Brain microvascular endothelial cell (primary cell): ENCODE measurements at places on chromosomes 16 and 17.
A peak's percentile ranks its signal among the peaks of the same experiment; 100 is the strongest.

DNA sequence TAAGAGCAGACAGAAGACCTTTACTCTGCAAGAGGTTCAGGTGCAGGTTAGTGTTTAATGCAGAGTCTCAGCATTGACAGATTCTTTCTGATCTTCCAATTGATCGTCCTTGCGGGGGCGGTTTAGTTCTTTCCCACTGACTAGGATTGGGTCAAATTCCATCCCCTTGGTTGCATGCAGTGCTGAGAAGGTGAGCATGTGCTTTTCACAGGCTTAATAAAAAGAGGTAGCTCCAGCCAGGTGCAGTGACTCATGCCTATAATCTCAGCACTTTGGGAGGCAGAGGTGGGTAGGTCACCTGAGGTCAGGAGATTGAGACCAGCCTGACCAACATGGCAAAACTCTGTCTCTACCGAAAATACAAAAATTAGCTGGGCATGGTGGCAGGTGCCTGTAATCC, 7.5 kb upstream of the ITGAD start:
- no peak for DNase-seq

- no peak for DNase-seq
Measured at GRCh38 chr16:20859699-20860098, 40.5 kb downstream of the DCUN1D3 start.

DNA sequence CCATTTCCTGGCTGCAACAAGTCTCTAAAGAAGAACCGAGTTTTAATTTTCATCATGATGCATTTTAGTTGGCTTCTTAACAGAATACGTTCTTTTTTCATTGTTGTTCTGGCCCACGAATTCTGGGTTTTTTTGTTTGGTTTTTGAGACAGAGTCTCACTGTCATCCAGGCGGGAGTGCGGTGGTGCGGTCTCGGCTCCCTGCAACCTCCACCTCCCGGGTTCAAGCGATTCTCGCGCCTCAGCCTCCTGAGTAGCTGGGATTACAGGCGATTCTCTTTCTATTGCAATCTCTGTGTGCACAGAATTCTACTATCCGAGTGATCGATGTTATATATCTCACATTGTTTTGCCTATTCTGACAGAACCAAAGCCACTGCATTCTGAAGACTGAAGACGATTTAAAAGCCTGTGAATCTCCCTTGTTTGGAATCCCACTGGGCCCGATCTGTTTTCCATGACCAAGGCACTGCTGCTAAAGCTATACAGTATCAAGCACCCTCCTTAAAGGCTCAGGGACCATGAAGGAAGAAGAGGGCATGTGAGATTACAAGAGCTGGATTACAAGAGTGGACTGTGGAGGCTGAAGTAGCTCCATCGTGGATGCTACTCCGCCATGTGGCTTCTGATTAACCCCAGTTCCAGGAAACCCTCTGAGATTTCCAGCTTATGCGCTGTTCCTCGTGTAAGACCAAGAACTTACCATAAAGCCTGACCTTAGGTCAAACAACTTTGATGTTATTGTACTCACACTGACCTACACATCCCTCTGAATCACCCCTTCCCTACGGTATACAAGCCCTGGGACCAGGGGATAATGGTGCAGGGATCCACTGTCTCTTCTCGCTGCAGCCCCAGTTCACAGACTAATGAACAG, 44.3 kb downstream of the ADCY9 start:
- DNase-seq: no peak

- DNase-seq: peak; percentile 81
Measured at GRCh38 chr16:81319221-81319912, 4.6 kb downstream of the GAN start.

DNA sequence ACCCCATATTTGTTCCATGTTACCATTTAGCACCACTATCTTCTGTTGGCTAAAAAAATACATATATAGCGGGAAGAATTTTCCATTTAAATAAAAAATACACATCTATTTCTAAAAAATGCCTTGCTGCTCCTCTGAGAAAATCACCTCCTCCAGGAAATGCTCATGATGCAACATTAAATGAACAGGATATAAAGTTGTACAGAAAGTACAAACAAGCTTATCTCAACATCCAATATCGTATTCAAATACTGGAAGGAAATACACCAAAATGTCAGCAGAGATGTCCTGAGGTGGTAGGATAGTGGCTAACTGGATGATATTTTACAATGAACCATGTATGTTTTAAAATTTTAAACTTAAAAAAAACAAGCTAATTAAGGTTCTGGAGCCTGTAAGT, 21.3 kb downstream of the GNA13 start:
- no peak for DNase-seq

DNA sequence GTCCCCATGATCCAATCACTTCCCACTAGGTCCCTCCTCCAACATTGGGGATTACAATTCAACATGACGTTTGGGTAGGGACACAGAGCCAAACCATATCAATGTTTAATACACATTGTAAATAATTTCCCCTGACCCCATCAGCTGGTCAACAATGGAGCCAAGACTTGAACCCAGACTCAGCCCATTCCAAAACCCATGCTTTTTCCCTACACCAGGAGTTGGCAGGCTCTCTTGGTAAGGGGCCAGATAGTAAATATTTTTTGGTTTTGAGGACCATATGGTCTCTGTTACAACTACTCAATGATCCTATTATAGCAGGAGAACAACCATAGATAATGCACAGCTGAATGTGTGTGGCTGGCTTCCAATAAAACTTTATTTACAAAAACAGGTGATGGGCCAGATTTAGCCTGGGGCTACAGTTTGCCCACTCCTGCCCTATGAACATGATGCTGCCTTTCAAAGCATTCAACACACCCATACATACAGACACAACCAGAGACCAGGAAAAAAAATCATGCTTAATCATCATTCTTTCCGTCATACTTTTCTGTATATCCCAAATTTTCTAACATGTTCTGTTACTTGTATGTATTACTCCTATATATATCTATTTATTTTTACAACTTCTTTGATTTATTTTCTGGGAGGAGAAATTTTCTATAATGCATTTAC, 22.1 kb upstream of the MSI2 start:
- no peak for DNase-seq

- no peak for DNase-seq
Measured at GRCh38 chr16:52581530-52581929, 34.6 kb upstream of the TOX3 start.

DNA sequence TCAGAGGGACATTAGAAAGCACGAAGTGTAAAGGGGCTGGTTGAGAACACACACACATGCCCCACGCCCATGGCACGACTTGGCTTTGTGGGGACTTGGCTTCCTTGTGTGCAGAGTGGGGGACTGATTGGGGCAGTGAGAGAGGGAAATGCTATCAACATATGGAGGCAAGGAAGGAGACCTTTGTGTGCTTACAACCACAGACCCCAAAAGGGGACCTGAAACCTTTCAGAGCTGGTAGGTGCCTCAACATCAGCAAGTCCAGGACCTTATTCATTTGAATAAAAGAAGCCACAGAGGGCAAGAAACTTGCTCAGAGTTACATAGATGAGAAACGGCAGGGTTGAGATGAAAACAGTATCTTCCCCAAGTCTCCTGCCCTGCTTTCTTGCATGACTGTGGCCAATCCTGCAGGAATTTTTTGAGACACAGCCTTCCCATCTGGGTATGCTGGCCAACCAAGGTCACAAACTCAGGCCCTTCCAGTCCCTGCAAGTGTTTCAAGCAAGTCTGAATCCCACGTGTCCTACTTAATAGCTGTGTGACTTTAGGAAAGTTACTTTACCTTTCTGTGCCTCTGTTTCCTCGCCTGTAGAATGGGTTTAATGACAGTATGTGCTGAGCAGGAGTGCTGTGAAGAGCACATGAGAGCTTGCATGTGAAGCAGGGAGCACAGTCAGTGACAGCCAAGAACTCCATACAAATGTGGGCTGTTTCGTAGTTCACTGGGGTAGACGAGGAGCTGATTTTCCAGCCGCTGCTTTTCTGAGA, 26.2 kb downstream of the C16orf78 start:
- DNase-seq: no peak

DNA sequence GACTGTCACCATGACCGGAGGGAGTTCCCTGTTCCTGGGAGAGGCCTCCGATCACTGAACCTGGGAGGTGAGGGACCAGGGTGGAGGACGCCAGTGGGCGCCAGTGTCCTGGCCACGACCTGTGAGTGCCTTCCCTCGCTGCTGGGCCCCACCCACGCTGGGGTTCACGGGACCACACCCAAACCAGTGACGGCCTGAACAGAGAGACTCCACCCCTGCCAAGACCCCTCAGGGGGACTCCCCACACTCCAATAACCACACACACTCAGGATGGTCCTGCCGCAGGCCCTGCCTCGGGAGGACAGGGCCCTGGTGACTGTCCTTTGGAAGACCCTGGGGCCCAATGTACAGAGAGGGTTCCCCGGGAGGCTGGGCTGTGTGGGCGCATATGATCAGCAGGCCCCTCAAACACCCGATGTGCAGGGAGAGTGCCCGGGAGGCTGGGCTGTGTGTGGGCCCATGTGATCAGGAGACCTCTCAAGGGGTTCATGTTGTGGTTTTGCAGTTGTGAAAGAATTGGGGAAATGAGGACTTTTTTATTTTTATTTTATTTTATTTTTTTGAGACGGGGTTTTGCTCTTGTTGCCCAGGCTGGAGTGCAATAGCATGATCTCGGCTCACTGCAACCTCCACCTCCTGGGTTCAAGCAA, 26.6 kb downstream of the TPSD1 start:
- DNase-seq: no peak

DNA sequence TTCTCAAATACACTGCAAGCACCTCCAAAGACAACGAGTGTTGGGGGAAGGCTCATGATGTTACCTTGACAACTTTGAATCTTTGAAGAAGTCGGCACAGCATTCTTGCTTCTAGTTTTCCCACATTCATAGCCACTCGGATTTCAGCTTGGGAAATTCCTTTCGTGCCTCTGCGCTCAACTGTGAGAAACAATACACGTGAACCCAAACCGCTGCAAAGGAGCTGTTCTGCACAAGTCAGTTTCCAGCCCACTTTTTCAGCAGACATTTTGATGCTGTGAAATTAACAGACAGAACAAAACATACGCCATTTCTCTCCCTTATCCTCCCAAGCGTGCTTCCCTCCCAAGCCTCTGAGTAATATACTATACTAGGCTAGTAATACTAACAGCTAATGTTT, 41.2 kb downstream of the GTF3C1 start:
- no peak for DNase-seq

- DNase-seq: no peak
Measured at GRCh38 chr16:4806280-4806679, 3.8 kb upstream of the ROGDI start.

- DNase-seq: no peak
Measured at GRCh38 chr17:8870406-8871040, 3.0 kb upstream of the PIK3R6 start.

- DNase-seq: no peak
Measured at GRCh38 chr17:77245162-77245926, 104.6 kb downstream of the SEC14L1 start.

DNA sequence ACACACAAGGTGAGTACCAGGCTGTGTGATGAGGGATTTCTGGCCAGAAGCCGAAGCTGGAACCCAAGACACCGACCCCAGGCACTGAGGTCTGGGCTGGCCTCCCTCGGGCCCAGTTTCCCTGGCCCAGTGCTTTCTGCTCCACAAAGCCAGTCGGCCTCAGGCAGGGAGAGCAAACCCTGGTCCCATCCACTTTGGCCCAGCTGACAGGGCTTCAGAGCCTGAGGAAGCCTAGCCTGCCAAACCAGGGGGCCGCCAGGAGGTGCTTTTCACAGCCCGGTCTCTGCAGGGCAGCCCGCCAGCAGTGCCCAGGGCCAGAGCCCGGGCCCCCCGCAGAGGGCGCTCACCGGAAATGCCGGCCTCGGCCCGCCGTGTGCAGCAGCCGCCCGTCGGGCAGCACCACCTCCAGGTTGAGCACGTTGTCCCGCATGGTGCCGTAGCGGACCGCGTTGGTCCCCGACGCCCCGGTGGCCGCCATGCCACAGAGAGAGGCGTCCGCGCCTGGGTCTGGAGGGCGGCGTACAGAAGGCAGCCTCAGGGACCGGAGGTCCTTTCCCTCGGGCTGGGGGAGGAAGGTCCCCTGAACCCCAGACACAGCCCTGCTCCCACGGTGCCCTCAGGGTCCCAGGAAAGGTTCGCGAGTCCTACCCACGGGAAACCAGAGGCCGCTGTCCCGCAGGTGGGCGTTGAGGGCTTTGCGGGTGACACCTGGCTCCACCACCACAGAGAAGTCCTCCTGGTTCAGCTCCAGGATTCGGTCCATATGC, 2.2 kb downstream of the LDHD start:
- DNase-seq: no peak

DNA sequence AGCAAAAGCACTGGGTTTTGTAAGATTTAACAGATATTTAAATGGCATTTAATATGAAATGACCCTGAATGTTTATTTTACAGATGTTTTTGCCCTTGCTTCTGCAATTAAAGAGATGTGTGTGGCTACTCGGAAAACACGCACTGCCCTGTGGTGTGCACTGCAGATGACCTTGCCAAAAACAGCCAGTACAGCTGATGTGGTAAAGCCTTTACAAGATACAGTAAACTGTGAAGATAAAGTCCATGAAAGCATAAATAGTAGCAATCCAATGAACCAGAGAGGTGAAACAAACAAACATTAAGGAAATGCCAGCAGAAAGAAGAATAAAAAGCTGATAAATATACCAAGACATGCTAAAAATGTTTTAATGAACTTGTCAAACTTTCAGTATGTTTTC, 15.7 kb downstream of the CCDC43 start:
- DNase-seq: no peak

- DNase-seq: no peak
Measured at GRCh38 chr17:50452630-50453300, 15.9 kb downstream of the CHAD start.

DNA sequence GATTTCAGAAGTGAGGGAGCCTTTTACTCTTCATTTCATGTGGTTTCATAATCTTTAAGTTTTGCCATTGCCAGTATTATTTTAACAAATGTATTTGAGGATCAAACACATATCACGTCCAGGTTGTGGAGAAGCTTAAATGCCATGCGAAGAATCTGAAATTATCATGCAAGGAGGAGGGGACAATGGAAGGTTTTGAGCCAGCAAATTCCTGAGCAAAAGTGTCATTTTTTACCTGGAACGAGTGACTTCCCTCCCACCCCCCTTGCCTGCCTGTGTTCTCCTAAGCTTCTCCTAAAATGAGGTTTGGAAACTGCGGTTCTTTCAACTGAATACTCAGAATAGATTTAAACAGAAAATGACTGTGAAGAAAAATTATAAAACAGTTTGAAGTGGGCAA, 77.6 kb downstream of the C16orf95 start:
- no peak for DNase-seq

GRCh38 chr17:73423159-73423715, 111.4 kb upstream of the CDC42EP4 start:
- DNase-seq: no peak

DNA sequence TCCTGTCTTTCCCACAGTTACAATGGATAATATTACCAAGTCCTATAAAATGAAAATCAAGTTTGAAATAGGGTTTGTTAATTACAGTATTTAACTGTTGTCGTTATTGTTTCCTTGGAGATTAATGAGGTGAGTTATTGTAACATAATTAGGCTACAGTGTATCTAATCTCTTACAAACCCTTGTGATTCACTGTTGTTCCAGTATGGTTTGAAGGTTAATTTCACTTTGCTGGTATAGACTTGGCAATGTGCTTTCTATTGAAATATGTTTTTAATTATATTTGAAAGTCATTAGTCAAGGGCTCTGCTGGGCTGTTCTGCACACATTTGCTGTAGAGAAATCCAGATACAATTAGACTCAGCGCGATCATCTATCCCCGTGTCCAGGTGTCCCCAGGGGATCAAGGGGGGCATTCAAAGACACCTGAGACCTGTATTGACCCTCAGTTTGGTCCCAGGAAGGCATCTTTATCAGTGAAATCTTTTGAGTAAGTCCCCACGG, 624.6 kb upstream of the EEF2KMT start:
- DNase-seq: no peak
